ENCODE measurements at places on chromosomes 3 and 15.

GRCh38 chr3:110420158-110420641, 651.4 kb upstream of the NECTIN3 start:
- no peak for DNase-seq

DNA sequence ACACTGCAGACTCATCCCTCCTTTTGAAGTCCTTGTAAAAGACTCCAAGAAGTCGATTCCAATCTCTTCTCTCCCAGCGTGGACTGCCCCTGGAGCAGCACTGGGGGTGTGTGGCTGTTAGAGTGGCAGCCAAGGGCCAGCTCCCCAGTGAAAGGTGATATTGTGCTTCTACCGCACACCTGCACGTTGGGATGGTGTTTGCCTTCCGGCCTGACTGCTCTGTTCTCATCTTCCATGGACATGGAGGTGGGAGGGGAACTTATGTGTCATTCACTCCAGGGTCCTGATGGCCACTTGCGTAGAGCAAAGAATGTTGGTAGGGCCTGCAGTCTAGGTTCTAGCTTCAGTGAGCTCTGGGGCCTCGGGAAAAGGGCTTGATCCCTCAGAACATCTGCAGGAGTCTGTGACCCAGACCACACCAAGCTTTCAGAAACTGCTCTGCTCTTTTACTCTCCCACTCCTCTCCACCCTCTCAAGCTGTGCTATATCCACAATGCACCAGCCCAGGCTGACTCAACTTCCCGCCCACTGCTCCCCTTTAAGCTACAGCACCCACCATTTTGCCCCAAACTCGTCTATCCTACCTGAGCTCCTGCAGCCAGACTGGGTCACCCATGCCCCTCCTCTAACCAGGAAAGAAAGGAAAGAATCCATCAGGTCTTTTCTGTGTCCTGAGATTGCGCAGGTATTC, 31.3 kb downstream of the LIPC start:
- DNase-seq, result peak; percentile 76

- DNase-seq, result no peak
These were observed 1225.7 kb downstream of the OTOL1 start for GRCh38 chr3:162722337-162722736.

GRCh38 chr15:95281470-95281869, 1049.0 kb upstream of the NR2F2 start:
- DNase-seq, result no peak

- DNase-seq, result no peak
These were observed 16.0 kb upstream of the MYO1E start for GRCh38 chr15:59388670-59389069.

GRCh38 chr15:95503107-95503506, 827.4 kb upstream of the NR2F2 start:
- DNase-seq, result no peak

GRCh38 chr3:141368062-141368924, at the start of gene ZBTB38:
TSS of gene ZBTB38 (plus strand) at chr3:141368504. CDS start at chr3:141442389, 73,885 bp downstream.
- DNase-seq, result no peak

DNA sequence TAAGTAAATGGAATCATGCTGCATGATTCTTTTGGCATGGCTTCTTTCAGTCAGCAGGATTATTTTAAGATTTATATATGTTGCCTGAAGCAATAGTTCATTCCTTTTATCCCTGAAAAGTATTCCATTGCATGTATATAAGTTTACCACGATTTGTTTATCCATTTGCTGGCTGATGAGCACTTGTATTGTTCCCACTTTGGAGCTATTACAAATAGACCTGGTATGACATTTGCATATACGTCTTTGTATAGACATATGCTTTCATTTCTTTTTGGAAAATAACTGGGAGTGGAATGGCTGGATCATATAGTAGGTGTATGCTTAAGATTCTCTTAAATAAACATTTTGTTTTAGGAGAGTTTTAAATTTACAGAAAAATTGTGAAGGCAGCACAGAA, 79.3 kb upstream of the CBLB start:
- DNase-seq, result no peak

DNA sequence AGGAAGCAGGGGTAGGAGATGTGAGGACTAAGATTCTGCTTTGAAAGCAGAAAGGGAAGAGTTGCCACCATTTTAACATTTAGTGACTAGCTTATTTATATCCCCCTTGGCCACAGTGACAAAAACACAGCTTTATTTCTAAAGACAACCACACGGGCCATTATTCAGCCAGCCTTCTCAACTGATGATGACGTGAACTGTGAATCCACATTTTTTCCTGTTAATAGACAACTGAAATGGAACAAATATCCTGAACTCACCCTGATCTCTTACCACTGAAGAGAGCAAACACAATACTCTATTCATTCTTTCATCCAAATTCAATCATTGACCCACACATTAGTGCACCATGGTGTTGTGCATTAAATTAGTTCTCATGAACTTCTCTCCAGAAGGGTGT, 145.1 kb downstream of the TNIK start:
- DNase-seq, result no peak

DNA sequence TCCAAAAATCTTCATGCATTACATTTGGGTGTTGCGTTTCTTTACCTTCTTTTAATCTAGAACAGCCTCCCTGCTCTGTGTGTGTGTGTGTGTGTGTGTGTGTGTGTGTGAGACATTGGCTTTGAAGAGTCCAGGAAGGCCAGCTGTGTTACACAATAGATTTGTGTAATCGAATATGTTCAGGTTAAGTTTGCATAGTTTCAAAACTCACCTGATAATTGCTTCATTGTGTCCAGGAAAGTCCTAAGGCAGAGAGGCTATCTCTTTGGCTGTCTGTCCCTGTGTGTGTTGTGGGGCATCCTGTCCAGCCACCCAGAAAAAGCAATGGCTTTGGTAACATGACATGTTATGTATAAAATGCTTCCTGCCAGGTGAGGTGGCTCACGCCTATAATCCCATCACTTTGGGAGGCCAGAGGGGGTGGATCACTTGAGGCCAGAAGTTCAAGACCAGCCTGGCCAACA, 37.5 kb downstream of the ZNF710 start:
- DNase-seq, result no peak

- DNase-seq, result no peak
These were observed 454.6 kb upstream of the ARPP21 start for GRCh38 chr3:35184775-35185174.

DNA sequence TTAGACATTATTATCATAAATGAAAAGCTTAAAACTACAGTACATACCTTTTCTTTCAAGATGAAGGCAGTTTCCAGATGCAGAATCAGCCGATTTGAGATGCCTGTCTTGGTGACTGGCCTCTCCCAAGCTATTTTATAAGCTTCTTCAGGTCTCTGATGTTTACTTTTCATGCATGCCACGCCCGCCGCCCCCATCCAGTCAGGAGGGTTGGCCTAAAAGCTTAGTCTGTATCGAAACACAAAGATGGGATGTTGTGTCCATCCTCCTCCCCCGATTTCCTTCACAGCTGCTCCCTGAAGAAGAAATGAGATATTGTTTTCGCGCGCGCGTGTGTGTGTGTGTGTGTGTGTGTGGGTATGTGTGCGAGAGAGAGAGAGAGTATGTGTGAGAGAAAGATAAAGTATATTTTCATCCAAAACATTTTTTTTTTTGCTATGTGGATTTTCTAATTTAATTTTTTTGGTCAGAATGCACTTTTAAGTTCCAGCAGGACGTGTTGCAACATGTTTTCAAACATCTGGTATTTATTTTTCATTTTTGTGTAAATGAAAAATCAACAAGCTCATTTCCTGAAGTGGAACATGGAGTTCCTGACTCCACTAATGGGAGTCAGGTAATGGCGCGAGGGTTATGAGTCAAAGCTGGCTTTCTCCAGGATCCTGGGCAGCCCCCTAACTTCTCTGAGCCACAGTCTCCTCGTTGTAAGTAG, at the start of gene APOD:
TSS of gene APOD (minus strand) at position 110 of the 712 bp plus-strand sequence. CDS start 4,479 bp downstream, outside the sequence.
- no peak for DNase-seq

- no peak for DNase-seq
These were observed 941 bp downstream of the CBLB start for GRCh38 chr3:105867712-105868430.

DNA sequence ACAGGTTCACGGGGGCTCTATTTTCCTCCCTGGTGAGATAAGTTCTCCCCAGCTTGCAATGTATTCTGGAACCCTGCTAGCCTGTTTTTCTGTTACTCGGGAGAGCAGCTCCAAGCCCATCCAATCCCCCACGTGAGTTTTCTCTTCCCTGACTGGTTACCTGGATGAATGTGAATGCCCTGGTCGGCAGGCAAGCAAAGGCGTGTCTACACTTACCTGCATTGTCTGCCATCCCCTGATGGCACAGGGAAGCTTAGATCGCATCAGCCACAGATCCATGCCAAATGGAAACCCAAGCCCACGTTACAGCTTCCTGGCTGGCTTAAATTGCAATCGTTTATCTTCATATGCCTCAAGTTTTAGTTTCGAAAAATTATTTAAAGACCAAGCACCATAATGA, 149.9 kb downstream of the FOXP1 start:
- no peak for DNase-seq

- DNase-seq, result no peak
These were observed 61.6 kb downstream of the MAP4 start for GRCh38 chr3:47954567-47954966.

GRCh38 chr3:171648069-171648468, 162.2 kb downstream of the PLD1 start:
- DNase-seq, result no peak

GRCh38 chr3:98734735-98735134, 28.4 kb upstream of the ST3GAL6 start:
- DNase-seq, result no peak

DNA sequence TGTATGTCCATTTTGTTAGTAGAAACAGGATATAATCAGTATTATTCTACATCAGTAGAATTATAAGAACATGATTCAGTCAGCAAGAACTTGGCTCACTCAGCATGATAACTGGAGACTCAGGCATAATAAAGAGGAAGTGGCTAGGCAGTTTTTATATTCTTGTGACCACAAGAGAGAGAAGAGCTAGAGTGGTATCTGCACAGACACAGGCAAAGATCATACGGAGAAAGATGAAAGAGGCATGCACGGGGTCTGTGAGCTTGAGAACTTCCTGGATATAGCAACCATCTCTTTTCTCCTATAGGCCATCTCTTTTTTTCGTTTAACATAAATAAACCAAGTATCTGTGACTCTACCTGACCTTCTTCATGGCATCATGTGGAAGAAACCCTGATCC, 46.8 kb downstream of the MYO5A start:
- DNase-seq, result no peak

- no peak for DNase-seq
These were observed 270.4 kb upstream of the MDFIC2 start for GRCh38 chr3:70582803-70583202.

GRCh38 chr15:33148129-33148751, 46.3 kb downstream of the FMN1 start:
- no peak for DNase-seq

DNA sequence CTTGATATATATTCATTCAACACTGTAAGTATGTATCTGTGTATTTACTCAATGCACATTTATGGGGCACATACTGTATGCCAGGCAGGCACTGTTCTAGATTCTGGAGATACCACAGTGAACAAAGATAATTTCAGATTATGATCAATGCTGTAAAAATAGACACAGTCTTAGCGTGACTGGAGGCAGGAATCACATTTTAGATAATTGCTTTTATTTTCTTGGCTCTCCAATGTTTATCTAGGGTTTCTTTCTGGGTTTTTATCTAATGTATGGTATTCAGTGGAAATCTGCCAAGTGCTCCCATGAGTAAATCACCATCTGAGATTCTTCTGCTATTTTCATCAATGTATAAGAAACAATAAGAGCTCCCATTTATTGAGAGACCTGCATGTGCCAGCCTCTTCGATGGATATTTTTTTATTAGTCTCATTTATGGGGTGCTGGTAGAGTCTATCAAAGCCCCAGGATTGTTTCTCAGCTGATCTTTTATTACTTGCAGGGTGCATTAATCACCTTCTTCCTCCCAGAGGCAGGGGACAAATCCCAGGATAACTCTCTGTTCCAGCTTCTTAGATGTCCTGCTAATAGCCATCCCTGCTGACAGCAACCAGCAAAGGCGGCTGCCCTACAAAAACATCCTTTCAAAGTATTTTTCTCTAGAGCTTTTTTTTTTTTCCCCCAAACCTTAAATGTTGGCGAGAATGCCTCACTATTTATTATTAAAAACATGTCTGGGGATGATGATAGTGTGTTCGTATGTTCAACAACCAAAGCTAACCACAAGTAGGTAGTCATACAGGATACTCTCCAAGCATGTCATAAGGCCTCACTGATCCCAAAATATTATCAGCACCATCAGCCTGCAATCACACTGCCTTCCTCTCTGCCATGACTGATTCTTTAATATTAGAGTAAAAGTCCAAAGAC, 331.0 kb upstream of the RASGRP1 start:
- no peak for DNase-seq

DNA sequence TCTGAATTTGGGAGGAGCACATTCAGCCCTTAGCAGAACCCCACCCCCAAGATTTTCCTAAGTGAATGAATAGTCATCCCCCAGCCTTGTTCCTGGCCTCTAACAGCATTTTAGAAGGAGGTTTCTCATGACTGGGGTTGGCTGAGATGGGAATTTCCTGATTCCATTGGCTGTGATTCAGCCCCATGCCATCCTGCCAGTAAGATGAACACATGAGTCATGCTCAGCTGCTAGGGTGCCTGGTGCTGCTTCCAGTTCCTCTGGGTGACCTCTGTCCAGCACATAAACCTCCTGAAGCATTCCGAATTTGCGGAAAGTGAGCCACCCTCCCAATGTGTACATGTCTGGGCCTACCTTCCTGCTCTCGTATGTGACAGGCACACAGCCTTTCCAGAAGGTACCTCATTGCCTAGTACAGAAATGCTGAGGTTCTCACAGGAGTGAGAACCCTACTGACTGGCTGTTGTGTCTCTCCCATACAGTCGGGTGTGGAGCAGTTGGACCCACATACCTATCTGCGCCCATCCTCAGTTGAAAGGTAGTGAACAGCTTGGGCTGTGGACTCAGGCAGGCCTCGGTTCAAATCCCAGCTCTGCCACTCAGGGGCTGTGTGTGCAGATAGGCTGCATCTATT, 91.7 kb downstream of the APBA2 start:
- DNase-seq, result no peak

DNA sequence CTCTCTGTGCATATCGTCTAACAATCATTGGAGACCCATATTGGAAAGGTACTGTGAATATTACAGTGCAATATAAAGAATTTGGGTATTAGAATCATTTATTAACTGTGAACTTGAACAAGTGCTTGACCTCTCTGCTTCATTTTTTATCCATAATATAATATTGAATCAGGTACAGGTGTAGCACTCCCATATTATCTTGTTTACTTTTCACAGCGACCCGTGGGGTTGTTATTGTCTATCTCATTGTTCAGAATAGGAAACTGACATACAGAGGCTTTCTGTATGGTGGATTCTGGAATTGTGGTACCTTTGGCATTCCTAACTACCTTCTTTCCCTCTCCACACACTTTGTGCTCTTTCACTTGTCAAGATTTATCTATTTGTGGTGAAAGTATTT, 17.8 kb downstream of the SNRK start:
- no peak for DNase-seq

Data from NCI-H510A (cell line).